ENCODE measurements at places on chromosomes 3 and 15. TPM values are rescaled to one million over a fixed set of nuclear protein-coding genes. Genes with fewer than 3 reads are reported as not detected.

Gene GPR149
- not detected for total RNA-seq

Gene PPP1R14D
- total RNA-seq = not detected

Gene CALML4
- total RNA-seq = 5.2 TPM

Gene PTH1R
- total RNA-seq = not detected

Gene CDC25A
- total RNA-seq = 0.21 TPM

Gene LRRC58
- 20.3 TPM for total RNA-seq

Gene FRMD4B
- 26.3 TPM for total RNA-seq

Measured in mononuclear cell (primary cell).